Caki2 (cell line): ENCODE measurements at places on chromosomes 11 and 22. TPM values are rescaled to one million over a fixed set of nuclear protein-coding genes. Genes with fewer than 3 reads are reported as not detected.

DNA sequence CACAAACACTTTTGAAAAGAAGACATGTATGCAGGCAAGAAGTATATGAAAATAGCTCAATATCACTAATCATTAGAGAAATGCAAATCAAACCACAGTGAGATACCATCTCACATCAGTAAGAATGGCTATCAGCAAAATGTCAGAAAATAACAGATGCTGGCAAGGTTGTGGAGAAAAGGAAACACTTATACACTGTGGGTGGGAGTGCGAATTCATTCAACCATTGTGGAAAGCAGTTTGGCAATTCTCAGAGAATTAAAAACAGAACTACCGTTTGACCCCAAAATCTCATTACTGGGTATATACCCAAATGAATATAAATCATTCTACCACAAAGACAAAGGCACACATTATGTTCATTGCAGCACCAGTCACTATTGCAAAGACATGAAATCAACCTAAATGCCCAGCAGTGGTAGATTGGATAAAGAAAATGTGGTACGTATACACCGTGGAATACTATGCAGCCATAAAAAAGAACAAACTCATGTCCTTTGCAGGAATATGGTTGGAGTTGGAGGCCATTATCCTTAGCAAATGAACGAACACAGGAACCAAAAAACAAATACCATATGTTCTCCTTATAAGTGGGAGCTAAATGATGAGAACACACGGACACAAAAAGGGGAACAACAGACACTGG lies 18.5 kb downstream of the MMP13 start:
- no peak for DNase-seq

DNA sequence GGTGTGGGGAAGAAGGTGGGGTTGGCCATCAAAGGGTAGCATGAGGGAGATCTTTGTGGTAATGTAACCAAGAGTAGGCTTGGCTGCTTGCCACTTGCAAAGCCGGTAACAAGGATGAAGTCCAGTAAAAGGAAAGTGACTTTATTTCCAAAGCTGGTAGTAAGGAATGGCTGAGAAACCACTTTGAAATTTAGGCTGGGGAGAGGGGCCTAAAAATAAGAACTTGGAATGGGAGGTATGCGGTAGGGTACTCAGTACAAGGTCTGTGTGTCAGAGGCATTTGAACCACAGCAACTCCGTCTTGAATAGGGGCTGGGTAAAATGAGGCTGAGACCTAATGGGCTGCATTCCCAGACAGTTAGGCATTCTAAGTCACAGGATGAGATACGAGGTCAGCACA lies 216.0 kb upstream of the ISX start:
- no peak for DNase-seq

DNA sequence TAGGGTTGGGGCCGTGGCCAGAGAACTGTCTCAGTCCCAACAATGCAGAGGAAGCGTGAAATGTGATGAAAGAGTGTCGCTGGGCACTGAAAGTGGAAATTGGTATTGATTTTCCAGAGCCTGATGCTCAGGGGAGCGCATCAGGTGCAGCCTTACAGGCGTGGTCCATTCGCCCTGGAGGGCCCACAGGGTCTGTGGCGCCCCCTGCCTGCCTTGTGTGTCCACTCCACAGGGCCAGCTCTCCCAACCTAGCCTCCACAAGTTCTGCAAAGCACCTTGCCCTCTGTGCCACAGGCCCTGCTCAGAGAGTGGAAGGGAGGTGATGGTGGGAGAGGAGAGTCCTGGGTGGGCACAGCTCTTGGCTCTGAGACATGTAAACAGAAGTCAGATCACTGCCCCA lies 54.9 kb upstream of the LMO1 start:
- no peak for DNase-seq

DNA sequence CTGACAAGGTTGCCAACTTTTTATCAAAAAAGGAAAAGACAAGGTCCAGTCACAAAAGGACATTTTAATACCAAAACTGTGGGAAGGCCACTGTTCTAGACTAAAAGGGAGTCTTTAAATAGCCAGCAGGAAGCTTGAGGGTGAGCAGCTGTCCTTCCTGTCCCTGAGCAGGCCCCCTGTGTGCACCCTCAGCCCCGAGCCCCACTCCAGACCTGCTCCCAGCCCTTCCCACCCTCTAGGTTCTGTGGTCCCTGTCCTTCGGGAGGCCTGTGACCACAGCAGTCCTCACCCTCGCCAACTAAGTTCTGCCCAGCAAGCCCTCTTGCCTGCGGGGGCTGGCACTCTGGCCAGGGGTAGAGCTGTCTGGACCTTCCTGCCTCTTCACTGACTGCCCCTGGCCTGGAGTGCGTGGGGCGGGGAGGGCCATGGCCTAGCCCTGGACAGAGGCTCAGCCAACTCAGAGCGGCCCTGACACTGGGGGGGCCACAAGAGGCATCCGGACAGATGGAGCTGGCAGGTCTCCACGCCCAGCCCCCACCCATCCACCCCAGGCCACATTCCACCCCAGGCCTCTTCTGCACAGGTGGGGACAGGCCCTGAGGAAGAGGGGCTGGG lies 1.6 kb upstream of the PLXNB2 start:
- DNase-seq = no peak

- no peak for DNase-seq
Measured at GRCh38 chr22:31876156-31876920, 68.0 kb upstream of the YWHAH start.

DNA sequence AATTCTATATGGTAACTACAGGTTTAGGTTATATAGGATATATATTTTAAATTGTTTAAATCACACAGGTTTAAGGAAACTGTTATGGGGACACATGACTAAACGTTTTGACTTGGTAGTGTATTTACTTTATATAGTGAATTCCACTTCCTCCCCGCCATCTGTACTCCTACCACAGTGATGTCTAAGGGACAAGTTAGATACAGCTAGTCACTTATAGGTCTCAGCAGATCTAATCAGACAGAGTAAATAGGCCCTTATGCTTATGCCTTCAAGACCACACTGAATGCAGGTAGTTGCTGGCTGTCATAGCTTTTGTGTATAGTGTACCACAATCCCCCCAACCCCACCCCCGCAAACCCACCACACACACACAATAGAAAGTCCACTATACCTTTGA lies 8.2 kb downstream of the SESN3 start:
- no peak for DNase-seq

GRCh38 chr11:111586388-111586831 lies 15.8 kb upstream of the SIK2 start:
- DNase-seq = peak; percentile 35

GRCh38 chr11:119937412-119937811 lies 200.5 kb downstream of the TRIM29 start:
- DNase-seq = no peak

DNA sequence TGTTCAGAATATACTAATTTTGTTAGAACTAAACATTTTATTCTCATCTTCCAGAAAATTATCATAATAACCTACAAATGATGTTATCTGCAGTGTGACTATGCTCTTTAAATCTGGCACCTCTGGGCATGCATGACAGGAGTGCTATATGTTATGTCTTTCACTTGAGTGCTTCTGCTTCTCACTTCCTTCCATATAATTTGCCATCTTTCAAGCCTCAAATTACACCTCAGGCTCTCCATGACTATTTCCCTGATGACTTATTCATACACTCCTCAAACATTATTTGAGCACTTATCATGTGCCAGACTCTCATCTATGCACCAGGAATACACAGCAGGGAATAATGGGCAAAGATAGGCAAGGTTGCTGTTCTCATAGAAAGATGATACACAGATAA lies 219.3 kb upstream of the POU2AF2 start:
- no peak for DNase-seq

GRCh38 chr11:128904656-128905344 lies 13.6 kb downstream of the KCNJ5 start:
- DNase-seq = peak; percentile 18

- peak; percentile 89 for DNase-seq
Measured at GRCh38 chr11:68857037-68857586, 15.4 kb upstream of the CPT1A start.

DNA sequence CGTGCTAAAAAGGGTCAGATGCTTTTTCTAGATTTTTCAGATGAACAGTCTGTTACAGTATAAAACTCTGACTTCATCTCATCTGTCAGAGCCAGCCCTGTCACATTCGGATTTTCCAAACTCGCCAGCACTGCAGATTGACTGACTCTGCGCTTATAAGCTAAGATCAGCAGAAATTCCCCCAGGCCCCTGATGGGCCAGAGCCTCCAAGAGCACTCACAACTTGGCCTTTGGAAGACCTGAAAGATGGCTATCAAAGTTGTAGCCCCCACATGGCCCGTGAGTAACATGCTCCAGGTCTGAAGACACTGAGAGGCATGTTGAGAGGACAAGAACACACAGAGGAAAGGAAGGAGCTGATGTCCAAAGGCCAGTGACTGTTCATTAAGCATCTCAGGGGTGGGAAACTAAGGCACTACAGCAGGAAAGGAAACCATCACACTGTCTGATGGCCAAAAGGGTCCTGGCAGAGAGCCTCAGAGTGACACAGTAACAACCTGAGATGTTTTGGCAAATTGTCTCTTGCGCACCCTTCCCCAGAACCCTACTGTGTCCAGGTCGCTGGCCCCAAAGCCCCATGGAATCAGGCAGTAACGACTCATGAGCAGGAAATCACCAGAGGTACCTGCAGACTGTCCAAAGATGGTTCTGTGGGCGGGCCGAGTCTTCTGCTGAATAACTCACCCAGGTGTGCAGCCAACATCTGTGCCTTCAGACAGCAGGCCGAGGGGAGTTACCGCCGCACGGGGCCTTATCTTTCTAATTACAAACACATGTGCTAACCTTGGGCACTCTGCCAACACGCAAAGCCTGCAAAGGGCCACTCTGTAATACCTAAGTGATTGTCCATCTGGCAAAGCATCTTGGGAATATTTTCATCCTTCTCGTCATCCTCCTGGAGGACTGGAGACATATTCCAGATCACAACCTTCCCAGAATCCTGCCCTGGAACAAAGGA lies 23.6 kb downstream of the HIRA start:
- DNase-seq = no peak

DNA sequence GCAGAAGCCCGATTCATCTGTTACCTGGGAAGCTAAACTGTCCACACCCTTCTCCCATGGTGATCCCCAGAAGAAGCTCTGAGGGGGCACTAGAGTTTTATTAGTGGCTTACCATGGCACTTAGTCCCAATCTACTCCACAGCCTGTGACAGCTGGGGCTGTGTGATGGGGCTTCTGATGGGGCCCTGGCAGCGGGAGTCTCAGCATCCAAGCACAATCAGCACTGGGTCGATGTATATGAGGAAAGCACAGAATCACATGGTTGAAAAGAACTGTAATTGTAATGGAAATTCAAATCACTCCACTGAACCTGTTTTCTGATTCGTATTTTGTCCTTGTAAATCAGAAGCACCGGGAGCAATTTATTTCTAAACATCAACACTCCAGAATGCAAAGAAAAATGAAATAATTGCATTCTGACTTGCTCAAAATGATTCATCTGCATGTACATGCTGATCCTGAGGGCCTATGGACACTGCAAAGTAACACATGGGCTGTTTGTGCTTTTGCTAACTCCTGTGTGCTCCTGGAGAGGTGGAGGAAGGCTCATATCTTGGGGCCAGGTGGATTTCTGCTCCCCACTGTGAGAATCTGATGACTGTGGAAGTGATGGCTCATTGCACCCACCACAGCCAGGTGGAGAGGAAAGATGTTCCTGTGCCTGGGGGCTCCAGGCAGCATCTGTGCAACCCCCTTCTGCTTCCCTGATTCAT lies 203.0 kb downstream of the KIRREL3 start:
- DNase-seq = no peak

DNA sequence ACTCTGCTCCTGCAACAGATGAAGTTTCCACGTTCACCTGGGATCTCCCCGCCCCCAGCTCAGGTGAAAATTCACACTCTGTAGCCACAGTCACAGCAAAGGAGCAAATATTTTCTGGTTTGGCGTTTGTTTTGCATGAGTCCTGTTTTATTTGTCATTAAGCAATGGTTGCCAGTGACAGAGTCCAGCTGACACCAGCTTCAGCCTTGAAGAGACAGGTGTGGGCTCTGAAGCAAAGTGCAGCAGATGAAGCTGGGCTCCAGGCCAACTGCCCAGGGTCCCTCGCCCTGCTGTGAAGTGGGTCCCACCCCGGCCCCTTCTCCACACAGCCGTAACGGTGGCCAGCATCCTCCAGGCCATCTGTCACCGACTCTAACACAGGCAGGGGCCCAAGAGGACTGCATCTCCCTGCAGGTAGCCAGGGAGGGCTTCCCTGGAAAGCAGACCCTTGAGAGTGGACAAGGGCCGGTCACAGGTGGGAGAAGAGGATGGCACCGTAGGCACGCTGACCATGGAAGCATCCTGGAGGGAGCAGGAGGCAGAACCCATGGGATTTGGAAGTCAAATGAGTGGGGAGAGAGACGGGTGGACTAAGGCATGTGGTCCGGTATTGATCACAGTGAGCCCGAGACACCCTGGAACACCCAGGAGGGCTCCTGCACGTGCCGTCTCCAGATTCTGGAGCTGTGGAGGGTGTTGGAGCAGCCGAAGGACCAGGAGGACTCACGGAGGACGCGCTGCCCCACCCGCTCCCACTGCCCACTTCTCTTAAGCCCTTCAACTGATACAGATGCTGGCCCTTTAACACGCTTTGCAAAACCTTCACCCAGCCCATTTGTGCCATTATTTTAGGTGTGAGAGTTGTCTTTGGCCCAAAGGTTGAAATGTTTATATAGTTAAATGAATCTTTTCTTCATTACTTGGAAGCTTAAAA lies 294.5 kb downstream of the BRD1 start:
- DNase-seq = no peak

DNA sequence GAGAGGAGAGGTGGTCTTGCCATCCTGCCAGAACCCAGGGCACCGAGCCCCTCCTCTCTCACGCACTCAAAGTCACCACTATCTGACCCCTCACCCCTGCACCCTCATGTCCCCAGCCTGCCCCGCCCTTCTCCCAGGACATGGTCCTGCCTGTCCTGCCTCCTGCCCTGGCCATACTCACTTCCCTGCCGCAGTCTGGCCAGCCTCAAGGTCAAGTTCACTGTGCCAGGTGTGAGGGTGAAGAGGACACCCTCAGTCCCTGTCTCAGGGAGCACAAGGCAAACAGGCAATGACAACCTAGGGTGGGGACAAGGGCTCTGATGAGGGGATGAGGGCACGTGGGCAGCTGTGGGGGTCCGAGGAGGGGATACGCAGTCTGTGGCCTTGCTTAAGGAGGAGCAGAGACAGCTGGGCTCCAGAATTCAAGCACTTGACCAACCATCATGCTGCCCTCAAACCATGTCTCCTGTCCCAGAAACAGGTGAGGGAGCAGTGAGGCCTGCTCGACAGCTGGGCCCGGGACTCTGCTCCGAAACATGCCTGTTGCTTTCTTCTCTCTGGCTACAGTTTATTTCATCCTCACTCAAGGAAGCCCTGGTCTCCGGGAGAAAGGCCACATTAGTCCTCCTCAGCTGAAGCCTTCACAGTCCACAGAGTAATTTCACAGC lies 36.6 kb downstream of the PDGFB start:
- DNase-seq = no peak

SEC14L6 gene
- 28.2 and 51.2 TPM in 2 replicates for total RNA-seq

OLFML1 gene
- total RNA-seq = not detected in 2 replicates

ZNF214 gene
- total RNA-seq = 2.0 and 27.9 TPM in 2 replicates

C11orf16 gene
- not detected in 2 replicates for total RNA-seq

SHISAL1 gene
- 1.2 and 3.5 TPM in 2 replicates for total RNA-seq

KCNK4 gene
- total RNA-seq = not detected in 2 replicates

TSKU gene
- 48.6 and 48.9 TPM in 2 replicates for total RNA-seq
